Mesothelial cell of epicardium (in vitro differentiated cells): ENCODE measurements at places on chromosomes 5 and 9. TPM values are rescaled to one million over a fixed set of nuclear protein-coding genes. Genes with fewer than 3 reads are reported as not detected.

KIF12 gene
- total RNA-seq: 3.3 to 5.2 TPM (median 4.7 TPM) in 3 replicates

IFNA21 gene
- total RNA-seq: not detected in 3 replicates

PLAC8L1 gene
- total RNA-seq: 2.3 to 4.2 TPM (median 2.6 TPM) in 3 replicates

INSYN2B gene
- total RNA-seq: 0.49 to 0.61 TPM (median 0.56 TPM) in 3 replicates

ROR2 gene
- total RNA-seq: 36.7 to 41.0 TPM (median 39.7 TPM) in 3 replicates

KIF24 gene
- total RNA-seq: 3.5 to 3.9 TPM (median 3.5 TPM) in 3 replicates

ERBIN gene
- total RNA-seq: 75.7 to 83.3 TPM (median 81.8 TPM) in 3 replicates

ACTBL2 gene
- total RNA-seq: 0.07 TPM in 2 of 3 replicates, not detected in the other

ZFP62 gene
- 48.4 to 49.8 TPM (median 48.9 TPM) in 3 replicates for total RNA-seq

RNF208 gene
- total RNA-seq: 13.6 to 16.0 TPM (median 13.9 TPM) in 3 replicates

IZUMO3 gene
- not detected in 3 replicates for total RNA-seq

PCDHA6 gene
- 14.5 to 15.7 TPM (median 15.2 TPM) in 3 replicates for total RNA-seq

PAEP gene
- not detected in 3 replicates for total RNA-seq

MEIKIN gene
- total RNA-seq: not detected in 3 replicates

NR6A1 gene
- total RNA-seq: 5.2 to 6.2 TPM (median 5.9 TPM) in 3 replicates

SELENOP gene
- total RNA-seq: 84.5 to 95.8 TPM (median 86.9 TPM) in 3 replicates

TEX10 gene
- 35.6 to 36.2 TPM (median 36.1 TPM) in 3 replicates for total RNA-seq

CTNND2 gene
- 6.0 to 7.9 TPM (median 7.8 TPM) in 3 replicates for total RNA-seq

SPINK4 gene
- not detected in 3 replicates for total RNA-seq

OCLN gene
- 36.1 to 37.8 TPM (median 37.0 TPM) in 3 replicates for total RNA-seq

ADAMTSL2 gene
- 6.2 to 7.0 TPM (median 6.5 TPM) in 3 replicates for total RNA-seq

KIF20A gene
- 24.4 to 27.0 TPM (median 26.8 TPM) in 3 replicates for total RNA-seq

FAXDC2 gene
- total RNA-seq: 30.6 to 33.9 TPM (median 33.8 TPM) in 3 replicates

DIAPH1 gene
- 43.0 to 43.9 TPM (median 43.6 TPM) in 3 replicates for total RNA-seq

C5orf47 gene
- total RNA-seq: not detected in 3 replicates

PURA gene
- total RNA-seq: 8.1 to 8.5 TPM (median 8.3 TPM) in 3 replicates
